Dermis blood vessel endothelial cell (primary cell): ENCODE measurements at places on chromosomes 7 and 10.
A peak's percentile ranks its signal among the peaks of the same experiment; 100 is the strongest.

- DNase-seq = no peak
Observed at GRCh38 chr10:45491061-45491460, 117.0 kb downstream of the ALOX5 start.

DNA sequence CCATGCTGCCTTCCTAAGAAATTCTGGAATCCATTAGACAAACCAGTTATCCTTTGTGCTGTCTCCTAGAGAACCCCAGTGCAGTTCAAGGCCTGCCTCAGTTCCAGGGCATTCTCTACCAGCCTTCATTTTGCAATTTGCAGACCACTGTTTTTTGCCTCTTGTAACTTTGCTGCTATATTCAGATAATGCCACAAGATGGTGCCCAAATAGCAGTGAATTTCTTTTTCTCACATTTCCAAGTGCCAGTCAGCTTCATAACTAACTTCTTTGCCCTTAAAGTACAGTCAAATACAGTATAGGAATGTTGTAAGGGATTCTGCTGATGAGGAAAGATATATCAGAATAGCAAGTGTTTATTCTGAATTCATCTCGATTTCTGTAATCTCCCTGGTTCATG lies 25.2 kb downstream of the LOXL4 start:
- DNase-seq = peak; percentile 54

DNA sequence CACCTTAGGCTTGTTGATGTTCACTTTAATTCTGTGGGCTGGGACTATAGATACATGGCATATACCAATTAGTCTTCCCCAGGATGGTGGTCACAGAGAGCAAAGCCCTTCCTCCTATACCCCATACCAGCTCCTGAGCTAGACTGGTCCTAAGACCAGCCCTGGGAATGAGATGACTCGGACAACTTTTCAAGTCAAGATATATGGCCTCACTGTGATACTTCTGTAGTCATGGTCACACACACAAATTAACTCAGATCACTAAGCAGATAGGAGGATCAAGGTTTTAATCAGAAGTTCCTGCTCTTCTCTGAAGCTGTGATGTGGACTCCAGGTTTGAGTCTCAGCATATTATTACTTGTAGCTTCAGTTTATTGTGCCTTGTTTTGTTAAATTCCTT lies 53.1 kb downstream of the SLK start:
- DNase-seq = no peak

GRCh38 chr7:122622682-122623081 lies 76.2 kb downstream of the RNF133 start:
- no peak for DNase-seq

- no peak for DNase-seq
Observed at GRCh38 chr7:71613313-71613712, 481.4 kb downstream of the GALNT17 start.

GRCh38 chr10:5467634-5468255 lies 31.6 kb downstream of the CALML5 start:
- DNase-seq = no peak

DNA sequence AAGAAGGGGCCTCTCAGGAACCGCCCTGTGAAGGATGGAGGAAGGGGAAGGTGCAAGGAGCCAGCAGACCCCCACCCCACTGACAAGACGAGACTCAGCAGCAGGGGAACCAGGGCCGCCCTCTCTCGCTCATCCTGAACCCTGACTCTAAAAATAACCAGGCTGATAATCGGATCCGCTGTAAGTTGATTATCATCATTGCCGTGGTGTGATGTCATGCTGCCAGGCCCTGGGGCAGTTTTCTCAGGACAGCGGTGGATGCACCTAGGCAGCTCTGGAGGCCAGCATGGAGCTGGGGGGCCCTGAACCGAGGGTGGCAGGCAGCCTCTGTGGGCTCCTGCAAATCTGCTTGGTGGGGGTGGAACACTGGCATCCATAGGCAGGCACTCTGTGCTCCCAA lies 7.9 kb downstream of the RET start:
- no peak for DNase-seq

GRCh38 chr10:73584737-73585136 lies 6.4 kb downstream of the USP54 start:
- no peak for DNase-seq

DNA sequence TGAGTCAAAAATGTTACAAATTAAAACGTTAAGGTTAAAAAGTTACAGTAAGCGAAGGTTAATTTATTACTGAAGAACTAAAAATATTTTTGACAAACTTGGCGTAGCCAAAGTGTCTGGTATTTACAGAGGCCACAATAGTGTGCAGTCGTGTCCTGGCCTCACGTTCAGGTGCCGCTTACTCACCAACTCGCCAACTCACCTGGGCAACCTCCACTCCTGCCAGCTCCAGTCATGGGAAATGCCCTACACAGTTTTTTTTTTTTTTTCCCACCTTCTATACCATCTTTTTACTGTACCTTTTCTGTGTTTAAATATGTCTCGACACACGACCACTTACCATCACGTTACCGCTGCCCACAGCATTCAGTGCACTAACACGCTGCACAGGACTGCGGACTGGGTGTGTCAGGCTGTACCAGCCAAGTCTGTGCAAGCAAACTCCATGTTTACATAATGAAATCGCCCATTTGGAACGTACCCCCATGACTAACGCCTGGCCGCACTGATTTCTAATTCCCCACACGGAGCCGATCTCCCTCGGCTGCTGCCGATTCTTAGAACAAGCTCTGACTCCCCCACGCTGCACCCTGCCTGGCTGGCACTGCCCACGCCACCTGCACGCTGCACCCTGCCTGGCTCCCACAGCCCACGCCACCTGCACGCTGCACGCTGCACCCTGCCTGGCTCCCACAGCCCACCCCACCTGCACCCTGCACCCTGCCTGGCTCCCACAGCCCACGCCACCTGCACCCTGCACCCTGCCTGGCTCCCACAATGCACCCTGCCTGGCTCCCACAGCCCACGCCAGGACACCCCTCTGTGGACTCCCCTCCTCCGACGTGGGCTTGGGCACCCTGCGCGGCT lies 203.1 kb downstream of the ZMYND11 start:
- DNase-seq = no peak

DNA sequence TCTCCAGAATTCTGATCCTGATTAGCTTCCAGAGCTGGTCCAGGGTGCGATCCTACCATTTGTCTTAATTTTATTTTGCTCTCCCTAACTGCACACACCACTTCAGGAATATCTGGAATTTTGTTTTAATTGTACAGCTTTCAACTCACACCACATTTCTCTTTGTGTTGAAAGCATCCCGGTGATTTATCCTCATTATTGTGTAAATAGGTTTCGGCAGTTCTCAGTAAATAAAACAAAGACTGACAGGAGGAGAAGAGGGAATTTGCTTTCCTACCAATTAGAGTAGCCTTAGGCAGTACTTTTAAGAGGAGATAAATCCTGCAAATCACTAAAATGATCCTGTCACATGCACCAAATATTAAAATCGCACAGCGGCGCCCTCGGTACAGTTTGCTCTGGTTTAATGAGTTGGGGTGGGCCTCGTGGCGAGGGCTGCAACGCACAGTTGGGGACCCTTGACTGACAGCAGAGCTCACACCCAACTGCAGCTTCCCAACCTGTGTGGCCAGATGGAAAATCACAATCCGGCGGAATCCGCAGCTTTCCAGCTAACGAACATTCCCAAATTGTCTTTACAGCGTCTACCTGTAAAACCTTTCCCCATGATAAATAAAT lies 62.6 kb downstream of the EBF3 start:
- DNase-seq = no peak

DNA sequence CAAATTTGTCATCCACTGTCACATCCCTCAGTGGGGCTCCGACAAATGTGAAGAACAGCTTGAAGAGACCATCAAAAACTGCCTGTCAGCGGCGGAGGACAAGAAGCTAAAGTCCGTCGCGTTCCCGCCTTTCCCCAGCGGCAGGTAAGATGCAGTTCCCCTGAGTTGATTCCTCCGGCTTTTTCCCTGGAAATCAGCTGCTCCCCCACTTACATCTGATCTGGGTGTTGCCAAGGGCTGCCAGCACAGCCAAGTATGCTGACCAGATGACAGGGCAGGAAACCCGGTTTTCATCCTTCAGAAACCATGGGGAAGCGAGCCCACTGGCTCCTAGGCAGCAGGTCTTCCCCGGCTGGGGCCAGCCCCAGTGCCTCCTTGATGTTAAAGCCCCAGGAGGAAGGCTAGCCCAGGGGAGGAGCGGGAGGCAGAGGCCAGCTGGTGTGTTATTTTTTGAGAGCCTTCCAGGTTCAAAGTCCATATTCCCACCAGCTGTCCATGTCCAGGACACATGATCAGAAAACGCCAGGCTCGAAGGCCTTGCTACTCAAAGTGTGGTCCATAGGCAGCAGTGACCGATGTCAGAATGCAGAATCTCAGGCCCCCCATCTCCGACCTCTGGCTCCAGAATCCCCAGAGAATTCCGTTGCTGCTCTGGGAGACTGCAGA lies 23.4 kb downstream of the AIFM2 start:
- no peak for DNase-seq

GRCh38 chr10:119416855-119417254 lies 125.7 kb downstream of the RGS10 start:
- peak; percentile 83 for DNase-seq

DNA sequence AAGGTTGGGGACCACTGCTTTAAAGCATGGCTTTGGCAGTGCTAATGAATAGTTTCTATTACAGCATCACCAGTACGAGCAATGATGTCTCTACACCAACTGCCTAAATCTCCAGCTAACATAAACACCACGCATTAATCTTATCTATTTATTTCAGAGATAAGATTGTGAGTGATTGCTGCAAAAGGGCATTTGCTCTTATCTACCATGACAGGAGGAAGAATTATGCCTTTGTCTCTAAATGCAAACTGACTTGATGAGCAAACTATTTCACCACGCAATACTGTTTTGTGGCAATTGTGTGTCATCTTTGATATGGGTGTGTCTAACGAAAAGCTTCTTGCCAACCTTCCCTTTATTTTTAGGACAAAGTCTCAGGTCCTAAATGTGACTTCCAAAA lies 684.9 kb downstream of the SORCS1 start:
- no peak for DNase-seq

DNA sequence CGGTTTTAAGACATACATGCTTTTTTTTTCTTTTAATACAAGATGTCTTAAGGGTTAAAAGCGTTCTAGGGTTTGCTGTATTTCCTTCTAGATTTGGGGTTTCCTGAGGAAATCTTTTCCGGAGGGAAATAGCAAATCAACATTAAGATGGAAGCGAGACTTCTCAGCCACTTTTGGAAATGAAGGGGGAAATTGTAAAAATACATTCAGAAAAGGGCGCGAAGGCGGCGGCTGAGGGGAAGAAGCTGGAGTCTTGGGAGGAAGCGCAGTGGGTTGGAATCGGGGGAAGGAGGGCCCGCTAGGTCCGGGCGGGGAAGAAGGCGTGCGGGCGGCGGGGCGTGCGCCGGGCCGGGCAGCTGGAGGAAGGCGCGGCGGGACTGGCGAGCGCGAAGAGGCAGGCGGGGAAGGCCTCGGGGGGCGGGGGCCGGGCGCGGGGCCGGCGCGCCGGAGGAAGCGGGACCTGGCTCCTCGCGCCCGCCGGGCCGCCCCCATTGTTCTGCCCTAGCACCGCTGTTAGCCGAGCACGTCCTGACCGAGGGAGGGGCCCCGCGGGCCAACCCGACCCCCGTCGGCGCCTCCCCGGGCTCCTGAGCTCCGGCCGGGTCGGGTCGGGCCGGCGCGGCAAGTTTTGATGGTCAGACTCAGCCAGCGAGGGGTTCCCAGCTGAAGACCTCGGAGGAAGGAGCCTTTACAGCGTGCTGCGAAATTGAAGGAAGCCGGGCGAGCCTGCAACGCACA lies 1.5 kb upstream of the SKIDA1 start:
- DNase-seq = peak; percentile 80

GRCh38 chr10:44723082-44723481 lies 188.1 kb upstream of the TMEM72 start:
- no peak for DNase-seq

- DNase-seq = peak; percentile 98
Observed at GRCh38 chr10:16995867-16996529, 133.6 kb downstream of the CUBN start.

DNA sequence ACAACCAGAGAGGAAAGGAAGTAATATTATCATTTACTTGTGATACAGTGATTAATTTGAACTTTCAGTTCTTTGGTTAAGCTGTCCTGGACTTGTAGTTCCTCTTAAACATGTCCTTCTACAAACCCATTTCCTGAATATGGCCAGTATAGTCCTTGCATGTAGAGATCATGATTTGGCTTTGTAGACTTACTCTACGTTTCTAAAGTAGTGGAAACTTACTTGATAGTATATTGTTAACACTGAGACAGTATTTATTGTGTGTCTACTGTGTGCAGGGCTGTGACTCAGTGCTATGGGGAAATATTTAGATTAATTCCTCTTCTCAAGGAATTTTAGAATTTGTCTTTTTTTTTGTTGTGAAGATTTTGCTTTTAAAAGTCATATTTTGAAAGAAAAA lies 109.5 kb downstream of the NRF1 start:
- DNase-seq = no peak

DNA sequence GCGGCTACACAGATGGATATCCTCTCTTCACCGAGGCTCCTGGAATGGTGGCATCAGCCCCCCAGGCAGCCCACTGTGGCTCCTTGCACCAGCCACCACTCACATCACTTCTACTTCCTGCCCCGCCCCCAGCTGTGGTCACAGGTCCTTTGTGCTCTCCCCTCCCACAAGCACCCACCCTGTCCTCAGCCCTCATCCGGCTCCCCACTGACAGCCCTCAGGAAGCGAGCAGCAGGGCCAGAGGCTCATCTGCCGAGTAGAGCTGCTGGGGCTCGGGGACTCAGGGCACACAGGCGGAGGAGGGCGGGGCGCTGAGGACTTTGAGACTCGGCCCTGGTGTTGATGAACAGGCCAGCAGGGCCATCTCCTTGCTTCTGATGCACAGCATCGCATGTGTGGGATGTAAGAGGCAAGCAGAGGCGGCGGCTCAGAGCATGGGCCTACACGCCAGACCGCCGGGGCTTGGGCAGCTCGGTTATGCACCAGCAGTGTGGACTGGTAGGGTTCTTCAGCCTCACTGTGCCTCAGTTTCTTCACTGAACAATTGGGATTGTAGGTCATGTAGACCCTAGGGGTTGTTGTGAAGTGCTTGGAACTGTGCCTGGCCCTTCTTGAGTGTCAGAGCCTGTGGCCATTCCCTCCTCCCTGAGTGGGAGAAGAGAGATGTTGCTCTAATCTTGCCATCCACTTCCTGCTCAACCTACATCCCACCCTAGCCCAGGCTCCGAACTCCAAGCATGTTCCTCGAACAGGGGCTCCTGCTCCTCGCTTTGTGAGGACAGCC lies at the start of gene PRF1:
Gene PRF1, minus strand, starts transcription at position 77 of the 784 bp plus-strand sequence. CDS start 1,839 bp downstream, outside the sequence.
- no peak for DNase-seq
